Substantia nigra (tissue), 51 donors: ENCODE measurements at places on chromosomes 4 and X.

DNA sequence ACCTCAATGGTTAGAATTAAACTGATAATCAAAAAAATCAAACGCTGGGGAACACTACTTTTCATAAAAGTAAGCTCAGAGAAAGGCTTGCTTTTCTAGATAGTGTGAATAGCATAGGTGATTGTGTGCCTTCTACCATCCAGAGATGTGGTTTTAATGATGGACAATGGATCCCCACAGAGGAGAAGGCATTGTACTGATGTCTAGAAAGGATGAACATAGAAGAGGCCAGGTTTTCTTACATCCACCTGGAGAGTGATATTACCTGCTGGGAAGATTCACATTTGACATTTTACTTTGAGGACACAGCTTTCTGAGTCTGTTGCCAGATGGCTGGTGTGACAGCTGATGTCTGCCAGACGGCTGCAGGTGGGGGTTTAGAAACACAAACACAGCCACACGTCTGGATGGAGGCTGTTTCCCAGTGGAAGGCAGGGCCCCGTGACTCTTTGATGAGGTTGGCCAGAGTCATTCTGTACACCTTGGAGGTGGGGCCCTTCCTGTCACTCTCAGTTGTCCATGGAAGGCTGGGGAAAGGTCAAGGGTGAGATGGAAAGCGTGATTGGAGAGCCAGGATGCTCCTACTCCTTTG lies 114.4 kb downstream of the PSAPL1 start:
- DNase-seq, result no peak

- DNase-seq, result no peak
These were observed 858.8 kb upstream of the FRG1 start for GRCh38 chr4:189081826-189082225.

GRCh38 chrX:115894087-115894486 lies 276.5 kb upstream of the AGTR2 start:
- peak; percentile 59 for DNase-seq

GRCh38 chr4:128461291-128462102 lies 173.9 kb upstream of the PGRMC2 start:
- DNase-seq, result no peak

- no peak for DNase-seq
These were observed 80.1 kb downstream of the HDAC8 start for GRCh38 chrX:72492499-72492898.

GRCh38 chrX:54358424-54359211 lies 772 bp upstream of the WNK3 start:
- peak; percentile 63 for DNase-seq

GRCh38 chr4:105509291-105509690 lies 35.4 kb upstream of the PPA2 start:
- no peak for DNase-seq
